IMR-90 (cell line): ENCODE measurements at places on chromosomes 7 and 10. TPM values are rescaled to one million over a fixed set of nuclear protein-coding genes. Genes with fewer than 3 reads are reported as not detected.
A peak's percentile ranks its signal among the peaks of the same experiment; 100 is the strongest.

The MOGAT3 gene
- not detected in 2 replicates for total RNA-seq

The CXCL12 gene
- 15.8 and 16.9 TPM in 2 replicates for total RNA-seq

DNA sequence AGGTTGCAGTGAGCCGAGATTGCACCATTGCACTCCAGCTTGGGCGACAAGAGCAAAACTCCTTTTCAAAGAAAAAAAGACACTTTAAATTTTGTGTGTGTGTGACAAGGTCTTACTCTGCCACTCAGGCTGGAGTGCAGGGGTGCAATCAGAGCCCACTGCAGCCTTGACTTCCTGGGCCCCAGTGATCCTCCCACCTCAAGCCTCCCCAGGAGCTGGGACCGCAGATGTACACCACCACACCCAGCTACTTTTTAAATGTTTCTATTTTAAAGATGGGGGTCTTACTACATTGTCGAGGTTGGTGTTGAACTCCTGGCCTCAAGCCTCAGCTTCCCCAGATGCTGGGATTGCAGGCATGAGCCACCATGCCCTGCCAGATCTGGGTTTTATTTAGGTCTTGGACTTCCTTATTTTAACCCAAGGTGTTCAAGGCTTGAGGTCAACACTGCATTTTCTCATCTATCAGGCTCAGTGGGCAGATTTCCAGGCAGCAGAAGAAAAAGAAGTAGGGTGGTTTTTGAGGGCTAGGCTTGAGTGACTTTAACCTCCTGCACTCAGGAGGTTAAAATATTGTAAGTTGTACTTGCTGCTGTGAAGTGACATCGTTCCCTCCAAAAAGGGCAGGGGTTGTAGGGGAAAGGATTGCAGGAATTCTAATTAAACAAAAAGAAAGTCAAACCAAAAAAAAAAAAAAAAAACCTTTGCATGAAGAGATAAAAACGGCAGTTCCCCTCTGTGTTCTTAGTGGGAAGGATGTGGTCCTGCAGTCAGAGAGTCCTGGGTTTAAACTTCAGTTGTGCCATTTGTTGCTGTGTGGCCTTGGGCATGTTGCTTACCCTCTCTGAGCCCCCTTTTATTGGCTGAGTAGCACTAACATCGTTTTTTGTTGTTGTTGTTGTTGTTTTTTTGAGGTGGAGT lies 71.5 kb downstream of the CARD11 start:
- H3K27ac ChIP-seq = no peak overlapping the region
- H3K4me1 ChIP-seq = no peaks in the 10 kb centered on the region
- H3K27me3 ChIP-seq = no peaks in the 10 kb centered on the region; the same call in 1 of the 2 replicates
- DNase-seq = no peak

DNA sequence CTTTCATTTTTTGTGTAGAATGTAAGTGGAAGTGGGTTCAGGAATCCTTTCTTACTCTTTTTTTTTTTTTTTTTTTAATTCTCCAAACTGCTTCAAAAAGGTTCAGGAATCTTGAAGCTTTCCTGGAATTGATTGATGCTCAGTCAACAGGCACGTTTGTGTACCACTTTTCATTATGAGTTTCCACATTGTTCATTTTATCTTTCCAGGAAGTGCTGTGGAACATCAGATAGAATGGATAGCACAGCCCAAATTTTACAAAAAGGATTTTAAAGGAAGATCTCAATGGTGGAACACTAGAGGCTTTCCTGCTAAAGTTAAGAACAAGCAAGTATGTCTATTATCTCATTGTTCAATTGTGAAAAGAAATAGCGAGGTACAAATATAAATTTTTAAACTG lies 1.9 kb upstream of the PPP1R35 start:
- no peaks in the 10 kb centered on the region for H3K27me3 ChIP-seq
- H3K27ac ChIP-seq = no peak overlapping the region
- H3K36me3 ChIP-seq = peaks cover 17% of the 10 kb centered on the region
- no peak for DNase-seq

- H3K27me3 ChIP-seq = no peaks in the 10 kb centered on the region
- peak overlapping the region; percentile 61; the same call in 1 of the 2 replicates for H3K4me3 ChIP-seq
- peaks cover 9% of the 10 kb centered on the region for H3K36me3 ChIP-seq
Observed at GRCh38 chr7:44881610-44882009, 3.7 kb downstream of the PURB start.

DNA sequence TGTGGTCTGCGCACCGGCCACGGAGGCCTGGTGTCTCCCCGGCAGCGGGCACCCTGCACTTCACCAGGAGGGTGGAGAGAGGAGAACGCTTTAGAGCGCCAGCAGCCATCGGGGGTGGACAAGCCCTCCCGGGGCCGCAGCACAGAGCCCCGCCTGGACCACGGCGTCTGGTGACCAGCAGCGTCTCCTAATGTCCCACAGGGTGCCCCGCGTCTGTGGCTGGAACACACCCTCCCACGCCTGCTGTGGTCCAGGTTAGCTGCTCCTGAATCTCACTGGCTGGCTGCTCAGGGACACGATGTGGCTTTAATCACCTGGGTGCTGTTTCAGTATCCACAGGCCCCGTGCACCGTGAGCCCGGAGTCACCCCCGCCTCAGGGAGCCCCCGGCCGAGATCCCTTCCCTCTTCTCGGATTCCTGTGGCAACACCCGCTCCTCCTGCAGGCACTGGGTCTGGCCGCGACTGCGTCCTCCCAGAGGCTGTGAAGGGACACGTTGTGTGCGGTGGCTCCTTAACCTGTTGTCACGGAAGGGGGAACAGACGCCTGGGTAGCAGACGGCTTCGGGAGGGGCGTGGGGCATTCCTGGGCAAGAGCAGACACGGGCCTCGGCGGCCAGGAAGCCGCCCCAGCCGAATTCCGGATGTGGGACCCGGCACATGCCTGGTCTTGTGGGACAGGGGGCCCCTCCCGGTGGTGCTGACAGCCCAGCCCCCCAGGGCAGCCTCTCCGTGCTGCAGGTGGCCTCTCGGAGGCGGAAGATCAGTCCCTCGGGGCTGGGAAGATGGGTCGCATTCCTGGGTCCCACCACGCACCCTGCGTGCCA lies 78.9 kb downstream of the FOXL3 start:
- peaks cover 22% of the 10 kb centered on the region for H3K27me3 ChIP-seq
- no peaks in the 10 kb centered on the region for H3K36me3 ChIP-seq
- DNase-seq = no peak
- H3K27ac ChIP-seq = no peak overlapping the region
- H3K4me1 ChIP-seq = no peaks in the 10 kb centered on the region
- H3K4me3 ChIP-seq = no peak overlapping the region
